ENCODE measurements at places on chromosomes 1 and 21. TPM values are rescaled to one million over a fixed set of nuclear protein-coding genes. Genes with fewer than 3 reads are reported as not detected.
A peak's percentile ranks its signal among the peaks of the same experiment; 100 is the strongest.

The MNDA gene
- polyA plus RNA-seq: 6.8 TPM

The DNAH14 gene
- polyA plus RNA-seq: 30.1 TPM

The NDUFV3 gene
- 35.2 TPM for polyA plus RNA-seq

The SETSIP gene
- polyA plus RNA-seq: not detected

- DNase-seq: no peak
Observed at GRCh38 chr1:74611887-74612286, 61.7 kb downstream of the ERICH3 start.

- no peak for DNase-seq
Observed at GRCh38 chr1:160724465-160725242, 13.0 kb upstream of the CD48 start.

- DNase-seq: no peak
Observed at GRCh38 chr1:52402860-52403240, 1.4 kb downstream of the ORC1 start.

GRCh38 chr1:42983253-42983652, 24.6 kb upstream of the SLC2A1 start:
- DNase-seq: no peak

DNA sequence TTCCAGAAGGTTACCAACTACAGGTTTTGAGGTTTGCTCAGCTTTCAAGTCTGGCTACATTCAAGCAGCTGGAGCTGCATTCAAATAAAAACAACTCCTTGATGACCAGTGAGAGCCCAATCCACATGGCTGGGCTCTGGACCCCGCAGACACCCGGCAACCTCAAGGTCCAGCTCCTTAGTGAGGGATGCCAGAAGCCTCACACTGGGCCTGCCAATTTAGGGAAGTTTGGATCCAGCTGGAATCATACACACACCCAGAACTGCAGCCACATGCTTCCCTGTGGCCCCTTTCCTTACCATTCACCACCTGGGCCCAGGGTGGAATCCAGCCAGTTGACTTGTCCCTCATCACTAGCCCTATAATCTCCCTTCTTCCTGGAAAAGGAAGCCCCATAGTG, 123.7 kb downstream of the UBE2U start:
- DNase-seq: no peak

- DNase-seq: peak; percentile 70
Observed at GRCh38 chr21:31781737-31782136, 49.8 kb upstream of the SCAF4 start.

DNA sequence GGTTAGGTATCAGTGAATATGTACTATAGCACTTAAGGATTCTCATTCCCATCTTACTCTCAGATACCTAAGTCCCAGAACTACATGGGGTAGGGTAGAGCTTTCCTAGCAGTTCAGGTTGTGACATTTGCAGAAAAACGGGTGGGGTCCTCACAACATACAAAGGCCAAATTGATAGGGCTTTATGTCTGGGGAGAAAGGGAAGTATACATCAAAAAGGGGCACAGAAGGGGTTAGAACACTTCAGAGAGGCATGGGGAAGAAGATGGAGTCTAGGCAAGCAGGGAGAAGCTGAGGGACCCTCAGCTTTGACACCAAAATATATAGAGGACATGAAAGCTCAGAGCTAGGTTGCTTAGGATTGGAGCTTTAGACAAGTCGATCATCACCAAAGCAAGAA, 3.6 kb downstream of the UROD start:
- DNase-seq: no peak

DNA sequence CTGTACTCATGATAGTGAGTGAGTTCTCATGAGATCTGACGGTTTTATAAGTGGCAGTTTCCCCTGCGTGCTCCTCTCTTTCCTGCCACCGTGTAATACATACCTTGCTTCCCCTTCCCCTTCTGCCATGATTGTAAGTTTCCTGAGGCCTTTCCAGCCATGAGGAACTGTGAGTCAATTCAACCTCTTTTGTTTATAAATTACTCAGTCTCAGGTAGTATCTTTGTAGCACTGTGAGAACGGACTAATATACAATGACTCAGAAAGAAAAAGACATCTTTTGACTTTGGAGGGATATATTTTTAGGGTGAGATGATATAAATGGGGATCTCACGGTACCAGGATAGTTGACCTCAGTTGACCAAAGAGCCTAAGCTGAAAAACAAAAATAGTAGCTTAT, 74.7 kb upstream of the BACH1 start:
- no peak for DNase-seq
